Neural crest cell (in vitro differentiated cells): ENCODE measurements at places on chromosomes 16 and 17. TPM values are rescaled to one million over a fixed set of nuclear protein-coding genes. Genes with fewer than 3 reads are reported as not detected.

The LUC7L gene
- 177 and 192 TPM in 2 replicates for total RNA-seq

GRCh38 chr16:54647725-54648221, 282.9 kb upstream of the IRX5 start:
- no peak for DNase-seq

GRCh38 chr17:40963838-40964237, 2.9 kb downstream of the KRT39 start:
- DNase-seq: no peak

DNA sequence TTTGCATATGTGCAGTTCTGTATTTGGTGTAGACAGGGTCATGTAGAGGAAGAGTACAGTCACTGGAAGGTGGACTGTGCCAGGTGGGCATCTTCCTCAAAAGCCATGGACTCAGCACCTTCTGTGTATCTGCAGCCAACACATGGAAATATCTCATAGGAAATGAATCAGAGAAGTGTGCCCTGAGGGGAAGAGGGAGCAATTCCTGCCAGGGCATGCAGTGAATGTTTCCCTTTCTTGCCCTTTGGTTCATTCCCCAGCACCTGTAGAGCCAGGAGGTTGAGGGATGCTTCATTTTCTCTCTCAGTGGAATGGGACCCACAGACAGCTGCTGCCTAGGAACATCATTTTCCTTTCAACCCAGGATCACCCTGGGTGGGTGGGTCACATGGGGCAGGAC, 146.1 kb upstream of the HSBP1 start:
- no peak for DNase-seq

GRCh38 chr17:799261-799660, 17.1 kb downstream of the MRM3 start:
- DNase-seq: no peak

The MMP25 gene
- total RNA-seq: 0.64 and 0.96 TPM in 2 replicates

GRCh38 chr16:87235810-87236515, 81.2 kb downstream of the C16orf95 start:
- DNase-seq: no peak

GRCh38 chr17:37713028-37713431, 31.8 kb downstream of the HNF1B start:
- no peak for DNase-seq

GRCh38 chr16:27458258-27458657, 56.3 kb downstream of the IL21R start:
- DNase-seq: no peak

DNA sequence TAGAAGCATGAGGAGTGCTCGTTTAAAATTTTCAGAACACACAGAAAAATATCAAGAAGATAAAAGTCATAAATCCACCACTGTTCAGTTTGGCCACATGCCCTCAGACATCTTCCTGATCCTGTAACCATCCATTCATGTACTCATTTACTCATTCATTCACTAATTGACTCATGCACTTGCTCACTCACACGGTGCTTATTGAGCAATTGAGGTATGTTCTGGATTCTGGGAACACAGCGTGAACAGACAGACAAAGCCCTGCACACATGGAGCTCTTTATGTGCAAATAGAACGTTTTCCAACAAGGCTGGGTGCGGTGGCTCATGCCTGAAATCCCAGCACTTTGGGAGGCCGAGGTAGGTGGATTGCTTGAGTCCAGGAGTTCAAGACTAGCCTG, 10.2 kb upstream of the NATD1 start:
- DNase-seq: no peak

- DNase-seq: no peak
Measured at GRCh38 chr17:63033142-63033541, 67.1 kb downstream of the TANC2 start.

The ABCA10 gene
- total RNA-seq: 0.64 and 0.82 TPM in 2 replicates

The PRR15L gene
- not detected in 2 replicates for total RNA-seq

The GRAP gene
- 2.1 and 2.8 TPM in 2 replicates for total RNA-seq

DNA sequence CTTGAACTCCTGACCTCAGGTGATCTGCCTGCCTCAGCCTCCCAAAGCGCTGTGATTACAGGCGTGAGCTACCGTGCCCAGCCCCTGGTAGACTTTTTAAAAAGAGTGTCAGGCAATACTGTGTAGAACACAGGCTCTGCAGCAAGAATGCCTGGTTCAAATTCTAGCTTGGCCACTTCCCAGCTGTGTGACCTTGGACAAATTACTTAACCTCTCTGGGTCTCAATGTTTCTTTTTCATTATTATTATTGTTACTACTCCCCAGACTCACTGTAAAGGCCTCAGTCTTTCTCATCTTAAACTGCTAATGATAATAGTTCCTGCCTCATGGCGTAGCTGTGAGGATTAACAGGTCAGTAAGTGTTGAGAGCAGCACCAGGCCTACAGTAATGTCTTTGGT, 114.3 kb downstream of the LITAF start:
- no peak for DNase-seq

- DNase-seq: no peak
Measured at GRCh38 chr17:74380959-74381808, 13.9 kb downstream of the GPR142 start.

DNA sequence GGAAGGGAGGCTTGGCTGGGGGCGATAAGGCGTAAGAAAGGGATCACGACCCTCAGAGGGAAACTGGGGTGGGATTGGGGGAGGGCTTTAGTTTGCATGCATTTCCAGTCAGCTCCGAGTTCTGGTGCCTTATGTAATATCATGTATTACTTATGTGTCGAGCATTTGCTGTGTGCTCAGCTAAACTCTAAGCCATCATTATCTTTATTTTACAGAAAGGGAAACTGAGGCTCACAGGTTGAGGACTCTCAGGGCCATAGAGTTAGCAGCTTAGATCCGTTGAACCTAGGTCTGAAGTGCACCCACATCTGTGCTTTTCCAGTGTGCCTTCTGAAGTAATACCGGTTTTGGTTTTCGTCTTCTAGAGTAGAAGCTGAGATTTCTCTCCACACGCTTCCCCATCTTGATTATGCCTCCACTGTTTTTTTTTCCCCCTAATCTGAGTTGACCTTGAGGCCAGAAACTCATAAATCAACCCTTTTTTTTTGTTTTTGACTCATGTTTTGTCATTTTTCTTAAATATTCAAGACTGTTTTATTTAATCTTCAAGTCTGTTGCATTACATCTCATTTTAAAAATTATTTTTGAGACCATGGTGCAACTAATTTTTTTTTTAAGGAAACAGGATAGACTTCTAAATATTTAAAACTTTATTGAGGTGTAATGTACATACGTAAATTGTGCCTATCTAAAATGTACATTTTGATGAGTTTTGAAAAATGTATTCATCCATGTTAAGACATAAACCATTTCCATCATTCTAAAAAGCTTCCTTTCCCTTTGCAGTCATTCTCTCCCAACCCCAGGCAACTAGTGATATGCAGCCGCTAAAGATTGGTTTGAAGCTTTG, 741 bp downstream of the CYB5B start:
- DNase-seq: no peak

DNA sequence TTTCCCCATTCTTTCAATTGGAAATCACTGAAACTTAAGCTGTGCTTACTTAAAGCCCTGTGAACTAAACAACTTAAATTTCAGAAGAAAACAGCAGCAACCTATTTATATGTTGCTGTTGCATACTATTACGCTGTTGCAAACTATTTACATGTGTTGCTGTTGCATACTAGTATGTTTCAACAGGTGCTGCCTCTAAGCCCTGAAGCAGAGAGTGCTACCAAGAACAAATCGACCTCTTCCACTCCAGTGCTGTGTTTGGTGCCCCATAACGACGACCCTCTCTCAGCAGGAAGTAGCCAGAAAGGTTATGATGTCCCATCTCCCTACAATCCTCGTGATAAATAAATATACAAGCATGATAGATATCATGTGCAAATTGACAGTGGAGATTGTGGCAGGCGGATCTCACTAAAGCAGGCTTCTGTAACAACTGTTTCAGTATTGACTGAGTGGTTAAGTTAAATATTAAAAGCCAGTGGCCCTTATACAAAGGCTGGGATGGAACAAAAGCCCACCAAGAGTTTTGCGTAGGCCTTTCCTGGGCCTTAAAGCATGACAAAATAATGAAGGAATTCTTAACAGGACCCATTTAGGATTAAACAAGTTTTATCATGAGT, 5.7 kb upstream of the SCPEP1 start:
- DNase-seq: no peak

GRCh38 chr16:85912211-85912974, 13.4 kb downstream of the IRF8 start:
- DNase-seq: no peak

The SLC35G6 gene
- not detected in 2 replicates for total RNA-seq

The CCL18 gene
- not detected in 2 replicates for total RNA-seq

The ACAP1 gene
- total RNA-seq: 1.2 and 1.3 TPM in 2 replicates

The NOS2 gene
- total RNA-seq: 0.66 and 0.91 TPM in 2 replicates

DNA sequence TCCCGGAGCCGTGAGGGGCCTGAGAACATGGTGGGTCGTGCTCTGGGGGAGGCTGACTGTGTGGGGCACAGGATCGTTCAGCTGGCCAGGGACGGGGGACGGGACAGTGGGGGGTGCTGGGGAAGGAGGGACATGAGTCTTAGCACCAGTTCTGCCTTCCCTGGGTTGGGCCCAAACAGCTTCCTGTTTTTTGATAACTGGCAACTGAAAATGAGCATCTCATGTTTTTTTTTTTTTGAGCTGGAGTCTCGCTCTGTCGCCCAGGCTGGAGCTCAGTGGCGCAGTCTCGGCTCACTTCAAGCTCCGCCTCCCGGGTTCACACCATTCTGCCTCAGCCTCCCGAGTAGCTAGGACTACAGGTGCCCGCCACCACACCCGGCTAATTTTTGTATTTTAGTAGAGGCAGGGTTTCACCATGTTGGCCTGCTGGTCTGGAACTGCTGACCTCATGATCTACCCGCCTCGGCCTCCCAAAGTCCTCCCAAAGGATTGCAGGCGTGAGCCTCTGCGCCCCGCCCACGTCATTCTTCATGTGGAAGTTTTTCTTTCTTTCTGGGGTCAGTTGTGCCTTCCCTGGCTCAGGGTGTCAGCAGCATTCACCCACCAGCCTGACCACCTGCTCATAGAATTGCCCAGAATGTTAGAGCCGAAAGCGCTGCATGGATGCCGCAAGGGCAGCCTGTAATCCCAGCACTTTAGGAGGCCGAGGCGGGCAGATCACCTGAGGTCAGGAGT, 6.4 kb downstream of the ASPSCR1 start:
- DNase-seq: no peak

The SDR42E1 gene
- not detected in 2 replicates for total RNA-seq

The SALL1 gene
- 79.4 and 85.7 TPM in 2 replicates for total RNA-seq

The KLHL10 gene
- not detected in 2 replicates for total RNA-seq

- DNase-seq: no peak
Measured at GRCh38 chr17:7289256-7290032, 5.0 kb downstream of the YBX2 start.

DNA sequence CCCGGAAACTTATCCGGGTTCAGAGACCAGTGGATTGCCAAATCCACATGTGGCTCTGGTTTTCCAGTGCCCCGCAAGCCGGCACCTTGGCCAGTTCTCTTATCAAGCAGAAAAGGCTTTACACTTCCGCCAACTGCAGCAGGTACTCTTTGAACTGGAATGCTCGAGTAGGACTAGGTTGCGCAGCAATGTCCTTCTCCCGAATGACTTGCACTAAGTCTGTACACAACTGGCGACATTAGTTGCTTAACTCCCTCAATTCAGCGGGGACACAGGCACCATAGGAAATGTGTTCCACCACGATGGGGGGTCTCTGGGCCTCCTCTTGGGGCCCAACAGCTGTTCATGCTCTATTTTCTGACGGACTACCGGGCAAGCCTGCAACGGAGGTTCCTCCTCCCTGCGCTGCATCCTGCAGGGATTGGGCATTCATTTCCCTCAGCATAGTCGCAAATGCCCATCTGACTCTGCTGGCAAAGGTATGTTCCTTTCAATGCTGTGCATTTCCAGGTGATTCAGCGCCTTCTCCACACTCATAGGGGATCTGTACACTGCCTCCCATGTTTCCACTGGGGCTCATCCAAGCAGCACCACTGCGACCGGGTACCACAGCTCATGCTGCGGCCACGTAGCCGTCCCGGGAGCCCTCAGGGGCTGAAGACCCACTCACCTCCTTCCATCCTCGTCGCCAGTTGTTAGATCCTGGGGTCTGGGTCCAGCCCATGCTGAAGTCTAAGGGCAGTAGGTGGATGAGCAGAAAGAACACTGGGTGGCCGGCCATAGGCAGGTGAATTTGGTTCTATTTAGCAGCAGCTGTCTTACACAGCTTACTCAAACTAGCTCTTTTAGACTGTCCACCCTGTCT, 34.2 kb upstream of the APPBP2 start:
- DNase-seq: no peak

GRCh38 chr17:67725373-67725791, 7.6 kb downstream of the NOL11 start:
- DNase-seq: no peak

The LITAFD gene
- total RNA-seq: not detected in 2 replicates

DNA sequence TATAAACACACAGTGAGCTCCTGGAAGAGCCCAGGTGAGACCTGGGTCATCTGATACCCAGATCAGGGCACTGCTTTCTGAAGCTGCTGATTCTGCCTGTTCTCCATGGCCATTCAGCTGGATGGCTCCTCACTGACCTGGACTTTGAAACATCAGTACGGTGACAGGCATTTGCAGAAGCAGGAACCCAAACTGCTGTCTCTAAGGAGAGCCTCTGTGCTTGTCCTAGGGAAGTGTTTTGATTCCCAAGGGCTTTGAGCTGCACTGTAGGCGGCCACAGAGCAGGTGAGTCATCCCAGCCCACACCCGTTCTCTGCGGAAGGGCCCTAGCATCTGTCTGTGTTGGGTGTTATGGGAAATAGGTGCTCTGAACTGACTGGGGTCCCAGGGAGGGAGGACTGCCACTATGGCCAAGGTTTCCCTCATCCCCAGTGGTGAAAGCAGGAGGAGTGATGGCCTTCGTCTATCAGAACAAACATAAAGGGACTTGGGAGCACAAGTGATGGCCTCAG, 60.7 kb upstream of the ADCY9 start:
- no peak for DNase-seq

The PYDC1 gene
- not detected in 2 replicates for total RNA-seq

The STH gene
- total RNA-seq: not detected in 2 replicates

GRCh38 chr16:51766739-51767138, 615.7 kb upstream of the SALL1 start:
- no peak for DNase-seq

GRCh38 chr17:10224582-10225195, 26.3 kb upstream of the GAS7 start:
- DNase-seq: no peak

DNA sequence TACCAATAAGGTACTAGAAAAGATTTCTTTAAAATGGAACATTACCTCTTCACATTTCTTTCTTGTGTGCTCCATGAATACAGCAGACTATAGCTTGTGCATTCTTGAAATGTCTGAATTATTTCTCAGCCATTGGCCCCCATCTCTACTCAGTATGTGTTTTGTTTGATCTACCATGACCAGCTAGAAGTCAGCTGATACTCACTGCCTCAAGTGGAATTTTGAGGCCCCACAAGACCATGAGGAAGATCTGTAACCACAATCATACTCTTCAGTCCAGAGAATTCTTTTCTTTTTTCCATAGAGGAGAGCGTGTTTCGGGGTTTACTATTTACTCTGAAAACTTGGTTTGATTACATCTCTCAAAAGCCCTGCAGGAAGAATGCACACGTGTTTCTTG, 319.1 kb downstream of the TOX3 start:
- no peak for DNase-seq

- no peak for DNase-seq
Measured at GRCh38 chr17:27996202-27997043, 46.1 kb upstream of the NLK start.

- DNase-seq: no peak
Measured at GRCh38 chr16:13391337-13391736, 489.9 kb downstream of the SHISA9 start.
